ENCODE measurements at places on chromosomes 5 and 9. TPM values are rescaled to one million over a fixed set of nuclear protein-coding genes. Genes with fewer than 3 reads are reported as not detected.

DMRT2 gene
- not detected for polyA plus RNA-seq

ZDHHC11B gene
- 0.93 TPM for polyA plus RNA-seq

DNA sequence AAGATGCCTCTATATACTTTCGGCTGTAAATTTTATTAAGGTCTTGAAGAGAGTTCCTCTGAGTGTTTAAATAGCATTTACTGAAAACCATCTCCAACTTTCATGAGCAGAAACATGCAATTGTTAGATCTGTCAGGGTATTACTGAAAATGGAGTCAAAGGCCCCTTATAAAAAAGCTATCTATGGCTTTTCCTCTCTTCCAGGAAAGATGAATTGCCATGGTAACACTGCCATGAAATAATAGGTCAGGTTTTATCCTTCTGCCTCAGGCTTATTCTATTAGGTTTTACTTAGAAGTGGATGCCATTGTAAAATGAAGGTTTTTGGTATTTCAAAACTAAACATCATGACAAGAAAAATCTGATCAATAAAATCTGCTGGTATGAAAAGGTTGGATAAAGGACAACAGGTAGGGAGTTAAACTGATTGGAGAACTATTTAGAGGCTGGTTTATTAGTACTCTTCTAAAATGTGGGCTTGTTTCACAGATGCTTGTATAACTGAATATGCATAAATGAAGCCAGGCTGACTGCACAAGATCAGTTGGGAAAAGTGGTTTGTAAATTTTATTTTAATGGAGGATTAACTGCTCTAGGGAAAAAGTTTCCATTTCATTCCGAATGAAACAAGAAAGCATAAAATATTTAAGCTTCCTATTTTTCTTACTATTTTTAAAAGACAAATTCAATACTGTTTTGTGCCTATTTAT, 135.5 kb downstream of the RAB3C start:
- DNase-seq: no peak

DNA sequence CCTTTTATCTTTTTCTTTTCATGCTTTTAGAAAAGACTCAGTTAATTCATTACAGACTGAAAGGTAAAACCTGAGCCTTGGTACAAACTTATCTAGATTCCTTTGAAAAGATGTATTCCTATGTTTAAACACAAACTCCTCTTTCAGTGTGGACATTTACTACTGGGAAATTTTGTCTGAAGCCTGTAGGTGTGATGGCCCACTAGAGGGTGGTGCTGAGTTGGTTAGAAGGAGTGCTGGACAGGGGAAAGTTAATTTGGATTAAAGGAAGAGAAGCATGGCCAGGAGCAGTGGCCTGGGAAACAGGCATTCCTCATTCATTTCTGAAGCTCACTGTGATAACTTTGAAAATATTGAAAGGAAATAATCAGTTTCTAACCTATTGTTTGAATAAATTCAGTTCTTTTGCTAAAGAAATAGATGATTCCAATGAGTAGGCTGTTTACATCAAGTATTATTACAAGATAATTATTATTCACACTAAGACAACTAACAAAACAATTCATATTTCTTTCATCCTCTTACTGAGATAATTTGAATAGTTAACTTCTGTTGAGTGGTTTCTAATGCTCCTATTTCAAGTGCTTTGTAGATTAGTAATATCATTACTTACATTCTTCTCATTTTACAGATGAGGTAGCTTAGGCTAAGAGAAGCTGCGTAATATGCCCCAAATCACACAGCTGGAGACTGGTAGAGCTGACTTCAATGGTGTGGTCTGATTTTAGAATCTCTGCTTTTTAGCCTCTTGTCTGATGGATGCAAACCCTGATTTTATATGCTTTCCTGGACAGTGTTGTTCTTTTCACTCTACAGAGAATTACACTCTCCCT, 150.9 kb downstream of the ADGRV1 start:
- DNase-seq: peak; percentile 69

DNA sequence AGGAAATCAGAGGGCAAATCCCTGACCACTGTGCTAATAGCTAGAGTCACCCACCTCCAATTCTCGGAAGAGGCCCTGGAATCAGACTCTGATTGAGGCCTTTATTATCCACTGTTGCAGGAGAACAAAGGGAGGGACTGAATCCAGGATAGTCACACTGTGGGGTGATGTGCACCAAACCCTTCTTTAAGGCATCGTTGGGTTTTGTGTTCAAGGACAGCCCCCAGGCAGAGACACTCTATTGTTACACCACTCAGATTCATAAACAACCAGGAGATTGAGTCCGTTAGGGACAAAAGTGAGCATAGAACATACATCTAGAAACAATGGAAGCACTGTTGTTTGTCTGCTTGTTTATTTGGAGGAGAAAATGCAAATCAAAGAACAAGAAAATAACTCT, 124.6 kb upstream of the TBCA start:
- no peak for DNase-seq
